Fibroblast of skin of left biceps (primary cell): ENCODE measurements at places on chromosomes 16 and 17.

DNA sequence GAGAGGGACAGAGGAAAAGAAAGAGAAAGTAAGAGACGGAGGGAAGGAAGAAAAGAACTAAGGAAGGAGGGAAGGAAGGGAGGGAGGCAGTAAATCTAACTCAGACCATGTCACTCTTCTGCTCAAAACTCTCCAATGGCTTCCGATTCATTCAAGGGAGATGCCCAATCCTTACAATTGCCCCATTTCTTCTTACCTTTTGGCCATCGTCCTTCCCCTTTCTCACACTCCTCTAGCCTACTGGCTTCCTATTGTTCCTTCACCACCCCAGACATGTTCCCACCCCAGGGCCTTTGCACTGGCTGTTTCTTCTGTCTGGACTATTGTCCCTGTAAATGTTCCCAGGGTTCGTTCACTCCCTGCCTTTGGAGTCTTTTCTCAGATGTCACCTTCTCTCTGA, 72.3 kb downstream of the TOX3 start:
- DNase-seq = no peak

DNA sequence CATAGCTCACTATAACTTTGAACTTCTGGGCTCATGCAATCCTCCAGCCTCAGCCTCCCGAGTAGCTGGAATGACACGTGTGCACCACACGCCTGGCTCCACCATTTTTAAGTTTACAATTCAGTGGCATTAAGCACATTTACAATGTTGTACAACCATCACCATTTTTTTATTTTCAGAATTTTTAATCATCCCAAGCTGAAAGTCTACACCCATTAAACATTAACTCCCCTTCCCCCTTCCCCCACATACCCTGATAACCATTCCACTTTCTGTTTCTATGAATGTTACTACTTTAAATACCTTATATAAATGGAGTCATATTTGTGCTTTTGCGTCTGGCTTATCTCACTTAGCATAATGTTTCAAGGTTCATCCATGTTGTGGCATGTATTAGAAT, 18.0 kb downstream of the NETO2 start:
- no peak for DNase-seq

GRCh38 chr16:72367851-72368250, 195.9 kb upstream of the PMFBP1 start:
- DNase-seq = no peak

DNA sequence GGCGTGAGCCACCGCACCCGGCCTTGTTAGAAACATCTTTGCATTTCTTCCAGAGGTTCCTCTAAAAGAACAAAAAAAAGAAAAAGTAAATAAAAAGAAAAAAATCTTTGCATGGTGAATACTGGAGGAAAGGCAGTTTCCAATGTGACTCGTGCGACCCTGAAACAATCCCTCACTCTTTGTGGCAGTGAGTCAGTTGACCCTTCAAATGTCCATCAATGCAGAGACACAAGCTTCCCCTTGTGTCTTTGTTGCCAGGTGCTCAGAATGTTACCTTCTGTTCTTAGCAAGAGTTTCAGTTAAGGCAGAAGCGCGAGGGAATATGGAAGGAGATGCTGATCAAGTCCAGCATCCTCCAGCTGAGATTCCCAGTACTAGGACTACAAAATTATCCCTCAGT, 16.4 kb downstream of the CACNG4 start:
- no peak for DNase-seq

GRCh38 chr16:66740533-66740932, 10.9 kb downstream of the DYNC1LI2 start:
- DNase-seq = no peak

GRCh38 chr17:66520999-66521398, 218.6 kb downstream of the PRKCA start:
- no peak for DNase-seq

- DNase-seq = no peak
Observed at GRCh38 chr17:64779376-64780095, 117.4 kb upstream of the SMURF2 start.

DNA sequence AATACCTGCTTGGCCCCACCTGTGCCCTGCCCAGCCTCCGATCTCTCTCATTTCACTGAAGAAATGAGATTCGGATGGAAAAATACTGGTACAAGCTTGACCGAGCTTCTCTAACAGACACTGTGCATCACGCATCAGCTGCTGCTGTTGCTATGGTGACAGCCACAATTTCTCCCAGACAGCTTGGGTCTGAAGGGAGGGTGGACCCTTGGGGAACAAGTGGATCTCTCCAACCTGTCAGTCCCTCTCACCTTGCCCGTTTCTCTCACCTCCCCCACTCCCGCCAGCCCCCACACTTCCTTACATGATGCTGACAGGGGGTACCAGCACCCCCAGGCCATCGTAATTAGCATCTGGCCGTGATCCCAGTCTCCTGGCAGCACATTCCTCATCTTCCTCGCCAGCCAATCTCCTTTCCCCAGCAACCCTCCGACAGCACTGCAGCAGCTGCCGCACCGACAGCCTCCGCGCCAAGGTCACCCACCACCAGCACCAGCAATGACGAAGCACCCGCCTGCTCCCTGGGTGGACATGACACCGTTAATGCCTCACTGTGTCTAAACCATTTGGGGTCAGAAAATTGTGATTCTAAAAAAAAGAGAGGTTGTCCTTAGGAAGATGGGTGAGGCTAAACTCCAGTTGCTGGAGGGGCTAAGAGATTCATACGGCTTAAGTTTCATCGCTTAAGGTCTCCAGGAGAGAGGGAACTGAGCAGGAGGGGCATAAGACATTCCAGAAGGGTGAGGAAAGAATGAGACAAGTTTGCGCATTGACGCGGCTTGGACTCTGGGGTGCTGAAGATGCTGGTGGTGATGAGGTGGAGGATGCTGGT, 58.6 kb upstream of the TNRC6A start:
- DNase-seq = peak; percentile 56

GRCh38 chr17:81509207-81509971, 3.2 kb downstream of the ACTG1 start:
- no peak for DNase-seq

DNA sequence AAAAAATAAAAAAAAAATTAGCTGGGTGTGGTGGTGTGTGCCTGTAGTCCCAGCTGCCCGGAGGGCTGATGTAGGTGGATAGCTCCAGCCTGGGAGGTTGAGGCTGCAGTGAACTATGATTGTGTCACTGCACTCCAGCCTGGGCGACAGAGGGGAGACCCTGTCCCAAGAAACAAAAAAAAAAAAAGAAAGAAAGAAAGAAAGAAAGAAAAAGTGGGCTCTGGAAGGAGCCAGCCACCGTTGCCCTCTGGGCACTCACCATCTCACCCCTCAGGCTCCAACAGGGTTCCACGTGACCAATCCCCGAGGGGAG, 87.3 kb upstream of the TOB1 start:
- DNase-seq = no peak

GRCh38 chr16:58462499-58462996, 37.4 kb upstream of the NDRG4 start:
- DNase-seq = no peak

DNA sequence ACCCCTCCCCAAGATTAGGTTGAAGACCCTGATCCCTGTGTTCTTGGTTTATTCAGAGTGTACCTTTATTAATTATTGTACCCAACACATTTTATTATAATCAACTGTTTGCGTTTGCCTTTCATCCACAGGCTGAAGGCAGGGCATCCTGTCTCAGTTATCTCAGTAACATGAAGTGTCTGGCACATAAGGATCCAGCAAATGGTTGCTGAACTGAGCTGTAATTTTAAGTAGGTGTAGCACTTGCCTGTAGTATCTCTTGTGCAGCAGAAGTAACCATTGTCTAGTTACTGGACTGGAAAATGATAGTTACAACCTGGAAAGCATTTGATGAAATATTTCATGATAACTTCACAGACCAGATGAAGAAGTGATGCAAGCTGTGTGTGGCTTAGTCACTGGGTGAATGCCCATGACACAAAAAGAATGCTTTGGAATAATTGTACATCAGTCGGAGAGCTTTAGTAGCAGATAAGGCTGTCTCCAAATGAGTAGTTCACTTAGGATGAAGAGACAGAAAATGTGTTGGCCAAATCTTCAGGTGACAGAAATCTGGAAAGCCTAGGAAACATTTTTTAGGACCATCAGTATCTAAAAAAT, 56.6 kb downstream of the ESRP2 start:
- DNase-seq = no peak

DNA sequence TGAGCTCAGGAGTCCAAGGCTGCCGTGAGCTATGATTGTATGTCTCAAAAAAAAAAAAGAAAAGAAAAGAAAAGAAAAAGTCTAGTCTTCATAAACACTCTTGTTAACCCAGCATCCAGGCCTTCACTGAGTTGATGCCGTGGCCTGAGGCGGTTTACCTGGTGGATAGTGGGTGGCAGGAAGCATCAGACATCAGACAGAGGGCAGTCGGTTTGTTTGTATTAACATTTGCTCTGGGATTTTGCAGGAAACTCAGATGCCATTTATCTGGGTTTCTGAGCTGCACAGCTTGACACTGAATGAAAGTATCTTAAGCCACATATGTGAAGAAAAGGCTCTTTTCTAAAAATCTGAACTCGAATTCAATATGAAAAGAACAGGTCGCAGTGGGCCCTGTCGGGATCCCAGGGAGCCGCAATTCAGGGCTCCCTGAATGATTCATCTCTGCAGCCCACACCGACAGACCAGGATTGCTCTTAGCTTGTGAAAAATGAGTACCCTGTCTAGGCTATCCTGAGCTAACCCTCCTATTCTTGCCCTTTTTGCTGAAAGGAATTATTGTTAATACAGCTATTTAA, 1.1 kb upstream of the DBNDD1 start:
- DNase-seq = no peak

GRCh38 chr16:4847774-4848587, 700 bp downstream of the UBN1 start:
- DNase-seq = peak; percentile 5

DNA sequence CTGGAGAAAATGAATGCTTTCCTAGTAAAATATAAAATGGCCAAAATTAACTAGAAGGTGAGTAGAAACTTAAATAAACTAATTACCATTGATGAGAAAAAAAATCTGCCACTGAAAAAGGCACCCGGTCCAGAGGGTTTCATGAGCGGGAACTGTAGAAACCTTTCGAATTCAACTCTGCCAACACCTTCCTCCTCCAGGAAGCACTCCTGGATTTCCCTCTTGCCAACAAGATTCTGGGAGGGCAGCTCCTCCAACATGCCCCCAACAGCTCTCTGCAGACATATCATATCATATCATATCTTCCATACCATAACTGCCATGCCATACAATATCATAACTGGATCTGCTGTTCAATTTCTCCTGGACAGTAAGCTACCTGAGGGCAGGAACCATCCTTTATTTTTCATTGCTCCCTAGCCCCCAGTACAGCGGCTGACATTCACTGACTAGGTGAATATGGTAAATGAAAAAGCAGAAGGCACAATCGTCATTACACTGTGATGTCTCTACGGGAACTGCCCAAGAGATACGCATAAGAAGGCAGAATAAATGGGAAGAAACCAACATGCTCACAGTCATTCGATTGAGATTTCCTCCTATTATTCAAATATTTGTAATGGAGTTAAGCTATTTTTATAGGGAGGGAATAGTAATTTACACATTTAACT, 9.2 kb downstream of the ARHGAP27 start:
- no peak for DNase-seq

DNA sequence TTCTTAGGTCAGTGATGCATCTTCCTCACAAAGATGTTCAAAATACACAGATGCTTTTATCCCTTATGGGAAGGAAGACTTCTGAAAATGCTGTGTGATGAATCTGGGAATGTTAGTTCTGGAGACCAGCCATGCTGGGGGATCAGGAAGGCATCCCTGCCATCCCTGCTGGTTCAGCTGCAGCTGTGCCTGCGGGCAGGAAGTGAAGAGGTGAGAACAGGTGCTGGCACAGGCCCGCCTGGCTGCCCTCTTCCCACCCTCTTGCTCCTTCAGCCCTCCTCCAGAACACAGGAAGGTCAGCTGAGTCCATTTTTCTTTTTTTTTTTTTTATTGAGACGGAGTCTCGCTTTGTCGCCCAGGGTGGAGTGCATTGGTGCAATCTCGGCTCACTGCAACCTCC, 15.2 kb downstream of the RAB11FIP3 start:
- no peak for DNase-seq

- DNase-seq = no peak
Observed at GRCh38 chr17:60526726-60527125, 684 bp upstream of the APPBP2 start.

DNA sequence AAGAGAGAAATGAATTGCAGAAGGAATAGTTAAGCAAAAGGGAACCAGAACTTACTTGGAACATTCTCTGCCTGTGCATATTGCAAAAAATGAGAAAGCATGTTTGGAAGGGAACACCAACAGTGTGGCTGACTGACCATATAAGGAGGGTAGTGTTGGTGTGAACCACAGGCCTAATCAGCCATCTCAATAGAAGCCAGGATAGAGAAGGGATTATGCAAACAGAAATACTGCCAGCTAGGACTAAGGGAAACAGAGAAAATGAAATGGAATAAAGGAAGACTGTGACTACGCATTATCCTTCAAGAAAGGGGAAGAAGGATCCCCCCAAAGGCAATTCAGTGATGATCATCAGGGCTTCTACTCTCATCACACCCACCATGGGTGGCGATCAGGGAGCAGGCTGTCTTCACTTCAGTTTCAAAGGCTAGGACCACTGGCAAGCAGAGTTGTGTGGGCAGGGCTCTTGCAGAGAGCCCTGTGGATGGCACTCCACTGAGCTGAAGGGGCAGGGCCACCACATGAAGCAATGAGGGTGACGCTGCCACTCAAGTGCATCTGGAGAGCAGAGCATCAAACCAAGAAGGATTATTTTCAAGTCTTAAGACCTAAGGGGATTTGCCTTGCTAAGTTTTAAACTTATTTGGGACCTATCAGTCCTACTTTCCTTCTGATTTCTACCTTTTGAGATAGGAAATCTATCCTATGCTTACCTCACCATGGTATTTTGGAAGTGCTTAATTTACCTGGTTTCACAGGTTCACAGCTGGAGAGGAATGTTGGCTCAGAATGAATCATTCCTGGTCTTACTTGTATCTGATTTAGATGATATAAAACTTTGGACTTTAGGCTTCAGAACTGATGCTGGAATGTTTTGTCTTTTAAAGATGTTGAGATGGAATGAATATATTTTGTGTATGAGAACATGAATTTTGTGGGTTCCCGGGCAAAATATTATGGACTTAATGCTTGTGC, 140.5 kb downstream of the SSH2 start:
- no peak for DNase-seq

- DNase-seq = no peak
Observed at GRCh38 chr17:17326275-17326875, 23.2 kb downstream of the NT5M start.

DNA sequence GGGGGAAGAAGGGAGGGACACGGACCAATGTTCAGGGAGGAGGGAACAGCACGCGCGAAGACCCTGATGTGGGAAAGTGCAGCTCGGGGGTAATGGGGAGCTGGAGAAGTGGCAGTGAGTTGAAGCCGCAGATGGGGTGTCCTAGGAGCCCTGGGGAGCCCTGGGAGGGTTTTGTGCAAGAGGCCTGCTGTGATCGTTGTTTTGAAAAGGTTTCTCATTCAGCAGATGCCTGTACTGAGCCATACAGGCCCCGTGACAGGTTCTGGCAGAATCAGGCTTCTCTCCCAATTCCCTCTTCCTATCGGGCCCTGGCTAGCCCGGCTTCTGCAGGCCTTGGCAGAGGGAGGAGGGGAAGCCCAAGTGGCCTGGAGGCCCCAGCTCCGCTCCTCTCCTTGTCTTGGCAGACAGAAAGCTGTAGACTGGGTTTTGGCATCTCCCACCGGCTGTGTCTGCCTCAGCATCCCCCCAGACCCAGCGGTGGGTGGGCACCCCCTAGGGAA, 38.4 kb upstream of the EMP2 start:
- no peak for DNase-seq
